Muscle of back (tissue), 13 donors: ENCODE measurements at places on chromosomes 11 and 22. TPM values are rescaled to one million over a fixed set of nuclear protein-coding genes. Genes with fewer than 3 reads are reported as not detected.

The HIRA gene
- polyA plus RNA-seq: 17.5 TPM

- no peak for DNase-seq
These were observed 12.9 kb upstream of the CAT start for GRCh38 chr11:34425867-34426266.

DNA sequence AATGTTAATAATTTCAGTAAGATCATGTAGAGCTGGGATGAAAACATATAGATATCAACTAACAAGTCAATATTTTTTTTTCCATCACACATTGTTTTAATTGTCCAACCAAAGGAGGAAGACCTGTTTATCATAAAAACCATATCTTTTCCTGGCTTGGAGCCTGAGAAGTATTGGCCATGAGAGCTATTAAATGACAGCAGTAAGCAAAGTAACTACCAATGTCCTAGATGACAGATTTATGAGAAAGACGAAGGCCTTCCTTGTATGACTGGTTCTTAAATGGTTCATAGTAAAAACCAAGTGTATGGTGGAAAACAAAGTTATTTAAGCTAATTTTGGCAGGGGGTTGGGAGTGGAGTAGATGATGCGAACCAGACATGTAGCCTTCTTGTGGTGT, 1147.1 kb upstream of the TENM4 start:
- no peak for DNase-seq

GRCh38 chr22:31753634-31754501, at the start of gene DEPDC5:
DEPDC5 (plus strand) TSS chr22:31754019; CDS start chr22:31754922, 903 bp downstream.
- DNase-seq: peak; percentile 97

DNA sequence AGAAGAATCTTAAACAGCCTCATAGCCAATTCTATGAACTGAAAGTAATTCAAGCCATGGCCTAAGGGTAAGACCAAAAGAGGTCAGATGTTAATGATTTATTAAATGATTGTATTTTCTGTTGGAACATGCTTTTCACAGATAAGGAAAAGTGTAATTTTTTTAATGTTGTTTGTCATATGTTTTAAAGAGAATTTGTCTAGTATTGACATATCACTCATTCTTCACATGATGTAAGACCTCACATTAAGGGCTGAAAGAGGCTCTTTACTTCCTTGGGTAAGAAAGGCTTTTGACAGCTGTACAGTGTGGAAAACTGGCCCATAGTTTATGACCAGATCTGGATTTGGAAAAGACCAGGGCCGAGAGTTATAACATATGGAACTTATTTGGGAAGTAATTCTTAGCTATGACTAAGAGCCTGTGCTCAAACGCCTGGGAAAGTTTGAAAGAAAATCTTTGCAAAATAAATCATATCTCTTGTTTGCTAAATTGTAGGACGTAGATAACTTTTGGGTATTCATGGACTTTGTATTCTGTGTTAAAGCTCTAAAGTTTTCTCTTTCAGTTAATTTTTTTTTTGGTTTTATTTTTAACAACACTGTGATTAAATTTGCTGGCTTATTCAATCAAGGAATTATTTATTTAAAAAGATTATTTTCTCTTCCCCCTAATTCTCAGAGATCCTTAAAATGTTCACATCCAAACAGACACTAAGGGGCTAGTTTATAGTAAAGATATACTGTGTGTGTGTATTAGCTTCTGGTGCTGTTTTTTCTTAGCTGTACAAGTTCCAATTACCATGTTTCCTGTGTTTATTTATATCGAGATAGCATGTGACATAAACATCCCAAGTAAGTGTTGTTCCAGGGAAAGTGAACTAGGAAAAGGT, 162.2 kb downstream of the ARHGAP42 start:
- DNase-seq: peak; percentile 92

DNA sequence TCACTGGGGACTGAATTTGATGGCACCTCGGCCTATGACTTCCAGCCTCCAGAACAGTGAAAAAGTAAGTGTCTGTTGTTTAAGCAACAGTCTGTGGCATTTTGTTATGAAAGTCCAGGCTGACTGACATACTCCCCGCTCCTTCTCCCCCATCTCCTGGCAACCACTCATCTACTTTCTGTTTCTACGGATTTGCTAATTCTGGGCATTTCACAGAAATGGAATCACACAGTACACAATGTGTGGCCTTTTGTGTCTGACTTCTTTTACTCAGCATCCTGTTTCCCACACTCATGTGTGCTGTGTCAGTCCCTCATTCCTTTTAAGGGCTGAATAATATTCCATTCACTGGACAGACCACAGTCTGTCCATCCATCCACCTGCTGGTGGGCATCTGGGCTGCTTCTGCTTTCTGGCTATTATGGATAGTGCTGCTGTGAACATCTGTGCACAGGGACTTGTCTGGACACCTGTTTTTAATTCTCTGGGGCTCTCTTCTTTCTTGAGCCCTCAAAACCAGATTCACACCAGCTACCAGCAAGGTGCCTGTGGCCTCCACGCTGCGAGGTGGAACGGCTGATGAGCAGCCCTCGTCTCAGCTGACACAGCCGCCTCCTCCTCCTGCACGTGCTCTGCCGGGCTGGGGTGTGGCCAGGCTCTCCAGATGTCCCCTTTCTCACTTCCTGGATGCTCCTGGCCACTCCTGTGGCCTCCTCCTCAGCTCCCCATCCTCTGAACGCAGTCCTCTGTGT, 333.1 kb downstream of the CTTN start:
- DNase-seq: no peak

DNA sequence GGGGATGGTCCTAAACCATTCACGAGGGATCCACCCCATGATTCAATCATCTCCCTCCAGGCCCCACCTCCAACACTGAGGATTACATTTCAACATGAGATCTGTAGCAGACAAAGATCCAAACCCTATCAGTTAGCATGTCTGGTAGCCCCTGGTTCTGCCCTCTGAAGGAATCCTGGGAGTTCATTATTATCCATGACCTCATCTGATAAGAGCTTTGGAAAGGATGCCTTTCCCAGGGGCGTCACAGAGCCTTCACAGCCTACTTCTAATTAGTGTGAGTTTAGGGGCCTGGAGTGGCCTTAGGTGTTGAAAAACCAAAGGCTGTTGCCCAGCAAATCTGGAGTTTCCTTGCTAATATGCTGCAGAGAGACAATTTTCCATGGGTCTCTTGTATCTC, 8.6 kb upstream of the EIF3M start:
- DNase-seq: no peak

DNA sequence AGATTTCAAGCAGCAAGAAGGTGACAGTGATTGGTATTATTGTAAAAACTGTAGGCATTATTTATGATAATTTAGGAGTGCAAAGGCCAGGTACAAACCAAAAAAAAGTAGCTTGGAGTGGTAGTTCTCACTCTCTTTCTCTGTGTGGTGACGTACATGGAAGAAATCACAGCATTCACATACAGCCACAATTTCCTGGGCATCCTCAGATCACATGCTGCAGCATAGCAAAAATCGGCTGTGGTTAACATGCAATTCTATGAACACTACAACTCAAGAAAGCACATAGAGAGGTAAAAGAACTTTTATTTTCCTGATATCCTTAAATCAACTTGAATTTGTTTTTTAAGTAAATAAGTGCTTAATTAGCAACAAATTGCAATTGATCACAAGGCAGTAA, 875.8 kb downstream of the DLG2 start:
- no peak for DNase-seq

The PGA3 gene
- 1.3 TPM for polyA plus RNA-seq

The DPAGT1 gene
- polyA plus RNA-seq: 35.7 TPM

The JAML gene
- 1.4 TPM for polyA plus RNA-seq

DNA sequence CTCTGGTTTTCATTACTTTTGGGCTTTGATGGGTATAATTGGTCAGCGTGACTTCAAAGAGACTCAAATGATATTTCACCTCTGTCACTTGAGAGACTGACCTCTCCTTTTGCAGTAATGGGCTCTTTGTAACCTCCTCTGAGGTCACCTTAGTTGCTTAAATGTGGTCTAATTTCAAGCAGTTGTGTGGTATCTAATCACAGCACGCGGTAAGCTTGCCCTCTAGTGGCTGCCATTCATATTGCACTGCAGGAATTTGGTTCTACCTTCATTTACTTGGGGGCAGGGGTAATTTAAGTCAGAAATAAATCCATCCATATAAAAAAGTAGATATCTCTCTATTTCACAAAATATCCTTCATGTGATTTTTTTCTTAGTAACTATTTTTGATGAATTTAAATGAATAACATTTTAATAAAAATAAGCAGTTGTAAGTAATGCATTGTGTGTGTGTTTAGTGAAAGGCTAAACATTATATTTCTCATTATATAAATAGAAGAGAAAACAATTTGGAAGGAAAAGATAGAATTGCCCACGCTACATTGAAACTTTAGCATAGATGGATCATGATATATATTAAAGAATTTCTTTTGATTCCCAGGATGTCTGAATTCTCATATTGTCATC, 55.0 kb upstream of the ANO3 start:
- DNase-seq: peak; percentile 68

DNA sequence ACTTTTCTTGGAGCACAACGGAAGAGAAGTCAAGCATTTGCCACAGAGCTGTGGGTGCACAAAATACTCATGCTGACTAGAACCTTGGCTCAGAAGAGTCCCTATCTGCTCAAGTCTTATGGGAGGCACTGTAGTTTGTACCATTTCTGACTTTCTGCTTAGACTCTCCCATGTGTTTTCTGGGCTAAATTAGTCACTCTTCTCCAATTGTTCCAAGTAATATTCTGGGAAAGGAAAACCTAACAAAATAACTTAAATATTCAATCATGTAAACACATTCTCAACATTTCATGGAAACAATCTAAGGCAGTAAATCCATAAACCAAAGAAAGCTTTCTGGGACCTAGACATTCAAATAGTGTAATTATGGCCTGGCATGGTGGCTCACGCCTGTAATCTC, 220.7 kb downstream of the SWAP70 start:
- DNase-seq: no peak

The HEPACAM gene
- 0.10 TPM for polyA plus RNA-seq

- DNase-seq: peak; percentile 55
These were observed 921 bp downstream of the TESMIN start for GRCh38 chr11:68750195-68751003.

DNA sequence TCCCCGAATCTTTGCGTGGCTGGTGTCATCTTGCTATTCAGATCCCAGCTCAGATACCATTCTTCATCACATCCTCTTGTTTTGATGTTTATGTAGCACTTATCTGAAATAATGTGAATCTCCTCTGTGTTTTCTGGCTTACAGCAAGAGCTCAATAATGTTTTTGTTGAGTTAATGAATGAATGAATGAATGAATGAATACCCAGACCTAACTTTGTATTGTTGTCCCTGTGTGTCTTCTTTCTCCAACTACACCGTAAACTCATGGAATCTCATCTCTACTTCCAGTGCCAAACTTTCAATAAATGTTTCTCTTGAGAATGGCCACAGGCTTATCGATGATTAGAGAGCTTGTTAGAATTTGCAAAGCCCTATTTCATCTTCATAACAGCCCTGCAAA, 110.2 kb downstream of the MYO18B start:
- no peak for DNase-seq

The MMP13 gene
- not detected for polyA plus RNA-seq

DNA sequence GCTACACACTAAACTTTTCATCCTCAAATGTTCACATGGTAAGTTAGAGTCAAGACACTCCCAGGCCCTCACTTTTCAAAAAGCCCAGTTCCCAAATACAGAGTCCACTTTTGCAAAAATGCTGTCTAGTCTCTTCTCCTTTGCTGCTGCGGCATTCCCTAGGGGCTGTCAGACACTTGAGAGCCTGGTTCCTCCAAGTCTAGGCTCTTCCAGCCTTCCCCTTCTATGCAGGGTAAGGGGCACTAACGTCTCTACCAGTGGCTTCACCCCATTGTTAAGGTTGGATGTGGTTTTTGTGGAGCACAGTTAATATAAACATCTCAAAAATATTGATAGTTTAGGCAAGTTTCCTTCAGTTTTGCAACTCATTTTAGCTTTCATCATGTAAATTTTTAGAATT, 181.5 kb downstream of the KIF18A start:
- DNase-seq: no peak

GRCh38 chr22:48210198-48210580, 1447.7 kb downstream of the TBC1D22A start:
- no peak for DNase-seq

- DNase-seq: no peak
These were observed 188.1 kb downstream of the MYO18B start for GRCh38 chr22:25930083-25930482.

GRCh38 chr11:88813233-88813915, 252.4 kb downstream of the GRM5 start:
- no peak for DNase-seq

The CALCA gene
- not detected for polyA plus RNA-seq

DNA sequence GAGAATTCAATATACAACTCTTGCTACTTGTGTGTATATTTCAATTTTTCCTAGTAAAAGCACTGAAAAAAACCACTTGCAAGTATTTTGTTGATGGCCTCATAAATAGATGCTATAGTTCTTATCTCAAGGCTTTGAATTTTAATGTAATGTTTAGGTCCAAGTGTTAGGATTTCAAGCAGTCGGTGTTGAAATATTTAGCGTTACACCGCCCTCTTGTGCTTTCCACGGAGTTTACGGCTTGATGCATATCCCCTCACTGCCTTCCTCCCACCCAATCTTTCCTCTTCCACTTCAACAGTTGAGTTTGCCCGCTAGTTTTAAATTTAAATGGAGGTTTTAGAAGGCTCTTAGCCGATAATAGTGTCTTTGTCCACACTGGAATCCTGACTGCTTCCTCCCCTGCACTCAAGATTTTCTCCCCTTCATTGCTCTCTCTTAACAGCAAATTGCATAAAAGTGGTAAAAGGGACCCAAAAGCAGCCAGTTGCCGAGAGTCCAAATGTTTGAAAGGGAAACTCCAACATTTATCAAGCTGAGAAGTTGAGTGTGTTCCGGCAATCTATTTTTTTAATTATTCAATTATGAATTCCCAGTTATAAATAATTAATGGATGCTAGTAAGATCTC, 25.9 kb upstream of the HTATIP2 start:
- DNase-seq: peak; percentile 19

GRCh38 chr11:68383976-68384501, 71.6 kb downstream of the LRP5 start:
- DNase-seq: peak; percentile 61

DNA sequence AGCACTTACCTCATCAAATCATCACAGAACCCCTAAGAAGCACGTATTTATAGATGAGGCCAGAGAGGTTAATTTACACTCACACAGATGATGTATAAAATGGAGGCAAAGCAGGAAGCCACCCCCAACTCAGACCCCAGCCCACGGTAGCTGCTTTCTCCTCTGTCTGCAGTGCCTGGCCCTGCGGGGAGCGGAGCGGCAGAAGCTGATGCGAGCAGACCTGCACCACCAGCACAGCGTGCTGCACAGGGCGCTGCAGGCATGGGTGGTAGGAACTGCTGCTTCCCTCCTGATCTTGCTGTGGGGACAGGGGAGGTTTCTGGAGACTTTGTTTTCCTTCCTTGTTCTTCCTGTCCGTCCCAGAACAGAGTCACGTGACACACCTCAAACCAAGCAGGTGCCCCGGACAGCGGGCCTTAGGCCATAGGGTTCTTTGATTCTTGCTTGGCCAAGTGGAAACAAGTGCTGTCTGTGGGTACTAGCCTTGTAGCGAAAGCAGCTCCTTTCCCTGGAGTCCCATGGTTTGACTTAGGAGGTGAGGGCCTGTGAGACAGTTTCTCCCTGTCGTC, 57.8 kb downstream of the PISD start:
- DNase-seq: no peak

- no peak for DNase-seq
These were observed 241.6 kb downstream of the ST3GAL4 start for GRCh38 chr11:126597041-126597440.

- no peak for DNase-seq
These were observed 25.5 kb upstream of the LINC01488 start for GRCh38 chr11:69455969-69456368.

The SCYL1 gene
- 42.0 TPM for polyA plus RNA-seq
